ENCODE measurements at places on chromosomes 6 and 20.
A peak's percentile ranks its signal among the peaks of the same experiment; 100 is the strongest.

GRCh38 chr6:33963136-33963750 lies 159.4 kb upstream of the MLN start:
- DNase-seq, result no peak
- H3K36me3 ChIP-seq, result no peaks in the 10 kb centered on the region
- H3K27me3 ChIP-seq, result peaks cover 26% of the 10 kb centered on the region
- no peak overlapping the region for H3K4me3 ChIP-seq

GRCh38 chr20:53847139-53847836 lies 223.1 kb downstream of the BCAS1 start:
- peak overlapping the region; percentile 73 for H3K27ac ChIP-seq
- peaks cover 68% of the 10 kb centered on the region for H3K4me1 ChIP-seq
- H3K36me3 ChIP-seq, result peaks cover 38% of the 10 kb centered on the region
- no peak for DNase-seq
- no peaks in the 10 kb centered on the region for H3K27me3 ChIP-seq

DNA sequence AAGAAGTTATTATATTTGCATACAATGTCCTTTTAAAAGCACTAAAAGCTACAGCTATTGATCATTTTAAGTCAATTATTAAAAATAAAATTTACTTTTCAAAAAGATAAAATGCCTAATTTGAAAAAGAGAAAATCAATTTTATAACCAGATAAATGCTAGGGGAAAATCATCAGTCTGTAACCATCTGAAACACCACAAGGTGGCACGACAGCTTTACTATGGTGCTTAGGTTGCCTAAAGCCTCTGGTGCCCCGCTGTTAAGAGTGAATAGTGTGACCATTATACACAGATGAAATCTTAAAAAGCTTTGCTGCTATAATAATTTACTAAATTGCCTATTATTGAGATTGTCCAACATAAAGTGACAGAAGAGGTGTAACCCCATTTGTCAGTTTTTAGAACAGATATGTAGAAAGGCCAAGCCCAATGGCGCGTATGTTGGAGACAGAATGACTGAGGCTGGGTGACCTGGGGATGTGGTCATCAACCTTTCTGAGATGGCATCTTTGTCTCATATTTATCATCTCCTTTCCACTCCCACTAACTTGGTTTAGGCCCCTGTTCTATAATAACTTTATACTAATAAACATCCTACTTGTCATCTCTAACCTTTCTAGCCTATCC lies 100.8 kb downstream of the MOXD1 start:
- no peak overlapping the region for H3K27ac ChIP-seq
- H3K27me3 ChIP-seq, result peaks cover 20% of the 10 kb centered on the region
- no peak overlapping the region for H3K4me3 ChIP-seq
- DNase-seq, result peak; percentile 28
- no peaks in the 10 kb centered on the region for H3K36me3 ChIP-seq

GRCh38 chr20:14055127-14055742 lies 59.9 kb downstream of the MACROD2 start:
- peaks cover 5% of the 10 kb centered on the region for H3K27me3 ChIP-seq
- no peaks in the 10 kb centered on the region for H3K36me3 ChIP-seq
- DNase-seq, result peak; percentile 46
- H3K27ac ChIP-seq, result no peak overlapping the region
- no peak overlapping the region for H3K4me3 ChIP-seq
- no peaks in the 10 kb centered on the region for H3K4me1 ChIP-seq

DNA sequence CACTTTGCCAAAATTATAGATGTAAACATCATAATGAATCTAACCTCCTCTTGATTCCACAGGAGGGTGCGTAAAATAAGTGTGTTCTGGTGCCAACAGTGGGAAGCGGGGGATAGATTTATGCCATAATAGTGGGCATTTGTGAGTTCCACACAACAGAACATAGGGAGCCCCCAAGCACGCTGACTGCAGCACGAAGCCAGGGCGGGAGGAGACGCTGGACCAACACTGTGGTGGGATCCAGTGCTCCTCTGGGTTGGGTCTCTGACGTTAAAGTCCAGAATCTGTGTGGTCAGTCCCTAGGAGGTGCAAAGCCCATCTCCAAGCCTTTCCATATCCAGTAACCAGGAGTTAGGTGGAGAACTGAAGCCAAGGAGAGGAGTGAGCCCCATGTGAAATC lies 1.8 kb upstream of the TTLL2 start:
- no peak overlapping the region for H3K27ac ChIP-seq
- DNase-seq, result no peak
- H3K27me3 ChIP-seq, result peaks cover 4% of the 10 kb centered on the region
- no peaks in the 10 kb centered on the region for H3K4me1 ChIP-seq
- H3K4me3 ChIP-seq, result no peak overlapping the region

- DNase-seq, result no peak
- H3K36me3 ChIP-seq, result no peaks in the 10 kb centered on the region
- H3K4me1 ChIP-seq, result no peaks in the 10 kb centered on the region
- H3K27me3 ChIP-seq, result peaks cover 17% of the 10 kb centered on the region
Observed at GRCh38 chr20:37955511-37955910, 52.6 kb downstream of the VSTM2L start.

DNA sequence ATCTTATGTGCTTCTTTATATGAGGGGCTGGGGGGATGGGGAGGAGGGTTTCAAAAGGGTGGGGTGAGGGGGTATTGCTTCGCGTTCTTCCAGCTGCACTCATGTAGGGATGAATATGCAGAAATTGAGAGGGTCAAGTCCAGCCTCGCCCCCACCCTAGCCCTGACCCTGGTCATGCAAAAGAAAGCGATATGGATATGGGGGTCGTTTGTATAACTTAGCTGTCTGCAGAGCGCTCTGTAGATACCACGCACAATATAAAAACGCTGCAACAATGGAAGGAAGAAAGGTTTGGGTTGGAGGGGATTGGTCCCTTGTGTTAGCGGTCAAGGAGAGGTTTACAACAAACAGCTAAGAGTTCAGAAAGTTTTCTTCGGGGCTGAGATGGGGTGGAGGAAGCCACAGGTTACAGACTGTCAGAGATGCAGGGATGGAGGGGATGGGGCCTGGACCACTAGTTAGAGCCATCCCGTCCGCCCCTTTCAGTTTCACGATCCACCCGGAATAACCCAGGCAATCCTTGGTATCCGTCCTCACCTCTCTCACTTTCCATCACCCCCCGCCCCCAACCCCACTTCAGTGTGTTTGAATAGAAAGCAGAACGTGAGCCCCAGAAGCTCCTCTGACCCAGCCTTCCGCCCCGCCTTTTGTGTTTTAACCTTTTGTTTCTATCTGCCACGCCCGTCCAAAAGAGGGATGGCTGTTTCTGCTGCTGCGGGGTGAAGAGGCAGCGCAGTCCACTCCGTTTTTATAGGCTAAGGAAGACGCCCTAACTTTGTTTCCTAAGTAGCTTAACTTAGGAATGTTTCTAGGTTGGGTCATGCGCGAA lies 73.5 kb downstream of the SOX4 start:
- peak overlapping the region; percentile 25 for H3K4me3 ChIP-seq
- H3K36me3 ChIP-seq, result no peaks in the 10 kb centered on the region
- peaks cover 22% of the 10 kb centered on the region for H3K4me1 ChIP-seq
- H3K27me3 ChIP-seq, result peaks cover 61% of the 10 kb centered on the region
- no peak overlapping the region for H3K27ac ChIP-seq

DNA sequence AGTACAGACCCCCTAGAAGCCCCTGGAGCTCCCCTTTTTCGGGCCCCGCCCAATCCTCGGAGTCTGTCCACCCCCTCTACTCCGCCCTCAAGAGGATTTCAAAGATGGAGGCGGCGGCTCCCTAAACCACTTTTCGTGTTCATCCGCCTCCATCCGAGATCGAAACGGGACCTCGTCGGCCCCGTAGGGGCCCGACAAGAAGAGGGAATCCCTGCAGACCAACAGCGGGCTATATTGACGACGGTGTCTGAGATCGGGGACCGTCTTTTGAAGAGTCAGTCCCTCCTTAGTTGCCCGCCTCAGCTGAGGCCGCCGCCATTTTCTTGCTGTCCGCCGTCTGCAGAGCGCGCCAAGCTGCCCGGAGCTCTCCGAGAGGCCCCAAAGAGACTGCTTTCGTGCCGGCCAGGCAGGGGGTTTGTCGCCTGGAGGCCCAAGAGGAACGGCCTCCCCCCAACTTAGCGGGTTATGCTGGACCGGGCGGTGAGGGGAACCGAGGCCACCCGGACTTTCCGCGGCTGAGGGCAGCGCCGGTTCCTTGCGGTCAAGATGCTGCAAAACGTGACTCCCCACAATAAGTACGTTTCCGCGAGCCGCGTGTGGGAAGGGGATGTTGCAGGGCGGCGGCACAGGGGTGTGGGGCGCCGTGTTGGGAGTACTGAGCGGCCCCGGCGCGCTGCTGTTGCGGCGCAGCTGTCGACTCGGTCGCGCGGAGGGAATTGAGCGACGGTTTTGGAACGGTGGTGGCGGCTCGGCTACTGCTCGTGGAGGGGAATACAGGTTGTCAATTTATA lies 4.2 kb downstream of the BRD2 start:
- peak overlapping the region; percentile 98 for H3K27ac ChIP-seq
- H3K4me3 ChIP-seq, result peak overlapping the region; percentile 96
- DNase-seq, result peak; percentile 63

DNA sequence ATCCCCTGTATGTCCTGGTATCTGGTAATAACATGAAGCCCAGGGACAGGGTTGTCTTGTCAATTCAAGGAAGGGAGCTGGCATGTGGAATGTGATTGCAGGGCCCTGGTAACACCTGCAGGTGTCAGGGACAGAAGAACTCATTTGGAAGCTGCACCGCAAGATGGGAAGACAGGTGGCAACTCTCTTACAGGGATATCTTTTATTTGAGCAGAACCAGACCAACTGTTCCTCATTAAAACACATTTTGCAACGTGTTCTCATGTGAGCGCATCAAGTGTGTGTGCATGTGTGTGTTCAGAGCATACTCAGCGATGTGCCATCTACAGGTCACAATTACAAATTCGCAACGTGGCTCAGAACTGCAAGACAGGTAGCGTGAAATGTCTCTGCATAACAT lies 370.9 kb upstream of the SOX4 start:
- no peaks in the 10 kb centered on the region for H3K4me1 ChIP-seq
- H3K27ac ChIP-seq, result no peak overlapping the region
- H3K36me3 ChIP-seq, result peaks cover 4% of the 10 kb centered on the region
- no peak for DNase-seq
- no peak overlapping the region for H3K4me3 ChIP-seq

DNA sequence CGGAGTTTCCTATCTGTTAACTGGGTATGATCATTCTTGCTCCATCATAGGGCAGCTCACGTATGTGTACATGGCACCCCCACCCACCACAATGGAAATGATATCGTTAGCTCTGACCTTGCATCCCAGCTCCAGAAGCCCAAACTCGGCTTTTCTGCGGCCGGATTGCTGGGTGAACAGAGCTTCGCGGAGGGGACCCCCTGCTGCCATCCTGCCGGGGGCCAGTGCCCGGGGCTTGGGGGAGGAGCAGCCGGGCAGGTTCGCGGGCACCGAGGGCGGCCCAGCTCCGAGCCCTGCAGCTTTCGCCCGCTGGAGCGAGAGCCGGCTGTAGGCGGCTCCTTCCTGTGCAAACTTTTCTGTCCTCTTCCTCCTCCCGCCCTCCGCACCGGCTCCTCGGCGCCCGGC lies 24.9 kb upstream of the FUCA2 start:
- DNase-seq, result peak; percentile 62
- H3K4me1 ChIP-seq, result peaks cover 35% of the 10 kb centered on the region
- H3K27ac ChIP-seq, result peak overlapping the region; percentile 85
- H3K36me3 ChIP-seq, result no peaks in the 10 kb centered on the region

- H3K4me1 ChIP-seq, result peaks cover 48% of the 10 kb centered on the region
- peak overlapping the region; percentile 90 for H3K4me3 ChIP-seq
- no peak for DNase-seq
- peaks cover 32% of the 10 kb centered on the region for H3K36me3 ChIP-seq
- no peaks in the 10 kb centered on the region for H3K27me3 ChIP-seq
- peak overlapping the region; percentile 24 for H3K27ac ChIP-seq
Observed at GRCh38 chr6:16758163-16758975, 2.9 kb downstream of the ATXN1 start.

- no peaks in the 10 kb centered on the region for H3K36me3 ChIP-seq
- no peak for DNase-seq
- H3K27ac ChIP-seq, result no peak overlapping the region
- H3K4me3 ChIP-seq, result no peak overlapping the region
- H3K4me1 ChIP-seq, result no peaks in the 10 kb centered on the region
Observed at GRCh38 chr6:164108869-164109769, 694.6 kb downstream of the QKI start.

- peaks cover 55% of the 10 kb centered on the region for H3K36me3 ChIP-seq
- H3K27me3 ChIP-seq, result no peaks in the 10 kb centered on the region
- H3K4me1 ChIP-seq, result peaks cover 7% of the 10 kb centered on the region
- DNase-seq, result no peak
- H3K4me3 ChIP-seq, result no peak overlapping the region
Observed at GRCh38 chr6:20427856-20428255, 26.2 kb downstream of the E2F3 start.

DNA sequence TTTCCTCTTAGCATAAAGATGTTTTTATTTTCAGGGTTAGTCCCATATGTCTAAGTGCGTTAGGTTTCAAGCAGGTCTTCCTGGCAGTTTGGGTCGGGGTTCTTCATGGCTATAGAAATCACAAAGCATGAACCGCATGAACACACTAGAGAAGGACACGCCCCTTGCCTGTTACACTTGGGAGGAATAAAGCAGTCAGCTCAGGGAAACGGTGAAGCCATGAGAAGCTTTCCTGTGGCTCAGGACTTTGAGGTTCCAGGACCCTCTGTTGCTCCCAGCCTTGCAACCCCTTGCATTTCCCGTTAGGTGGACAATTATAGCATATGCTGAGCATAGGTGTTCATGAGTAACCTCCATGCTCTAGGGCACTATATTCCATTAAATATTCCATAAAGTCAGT lies 96.7 kb downstream of the SYCP2 start:
- H3K27me3 ChIP-seq, result peaks cover 14% of the 10 kb centered on the region
- DNase-seq, result no peak
- no peak overlapping the region for H3K4me3 ChIP-seq
- H3K4me1 ChIP-seq, result no peaks in the 10 kb centered on the region
- no peak overlapping the region for H3K27ac ChIP-seq

- H3K27ac ChIP-seq, result no peak within 1 kb of the TSS
- peak within 1 kb of the TSS; percentile 22 for H3K4me3 ChIP-seq
- no peaks in the 10 kb centered on the region for H3K36me3 ChIP-seq
- no peaks in the 10 kb centered on the region for H3K4me1 ChIP-seq
- H3K27me3 ChIP-seq, result peaks cover 36% of the 10 kb centered on the region
- DNase-seq, result no peak
Observed at GRCh38 chr6:35776364-35777215, at the start of gene CLPSL2. Gene CLPSL2 (plus strand): TSS chr6:35776598. CDS start chr6:35776619, 21 bp downstream.

DNA sequence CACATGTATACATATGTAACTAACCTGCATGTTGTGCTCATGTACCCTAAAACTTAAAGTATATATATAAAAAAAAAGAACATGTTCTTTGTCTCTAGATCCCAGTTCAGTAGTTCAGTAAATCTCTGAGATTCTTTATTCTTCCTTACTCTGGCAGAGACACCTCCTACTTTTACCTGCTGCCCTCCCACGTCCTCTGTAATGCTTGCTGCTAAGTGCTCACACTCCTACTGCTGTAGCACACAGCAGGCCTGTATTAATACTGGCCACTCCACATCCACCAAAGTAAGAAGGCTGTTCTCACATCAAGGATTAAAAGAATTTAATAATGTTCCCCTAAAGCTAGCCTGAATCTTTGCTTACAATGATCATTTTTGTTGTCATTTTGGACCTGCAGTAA lies 648.4 kb upstream of the EYS start:
- H3K27me3 ChIP-seq, result no peaks in the 10 kb centered on the region
- no peaks in the 10 kb centered on the region for H3K36me3 ChIP-seq
- H3K4me1 ChIP-seq, result no peaks in the 10 kb centered on the region
